ENCODE measurements at places on chromosomes 7 and 10.

DNA sequence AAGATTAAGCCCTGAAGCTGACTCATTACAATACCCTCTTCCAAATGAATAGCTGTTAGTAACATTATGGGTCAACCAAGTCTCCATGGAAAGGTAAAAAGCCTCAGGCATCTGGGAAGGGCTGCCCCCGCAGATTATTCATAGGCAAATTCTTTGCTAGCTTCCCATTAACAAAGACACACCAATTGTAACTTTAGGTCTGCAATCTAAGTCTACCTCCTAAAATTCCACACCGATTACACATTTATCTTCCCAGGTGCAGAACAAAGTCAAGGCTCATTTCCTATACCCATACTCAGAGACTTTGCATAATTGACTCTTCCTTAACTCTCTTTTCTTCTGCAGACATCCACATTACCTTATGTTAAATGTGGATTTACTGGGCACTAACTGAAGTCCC, 826.3 kb upstream of the MBL2 start:
- no peak for DNase-seq

DNA sequence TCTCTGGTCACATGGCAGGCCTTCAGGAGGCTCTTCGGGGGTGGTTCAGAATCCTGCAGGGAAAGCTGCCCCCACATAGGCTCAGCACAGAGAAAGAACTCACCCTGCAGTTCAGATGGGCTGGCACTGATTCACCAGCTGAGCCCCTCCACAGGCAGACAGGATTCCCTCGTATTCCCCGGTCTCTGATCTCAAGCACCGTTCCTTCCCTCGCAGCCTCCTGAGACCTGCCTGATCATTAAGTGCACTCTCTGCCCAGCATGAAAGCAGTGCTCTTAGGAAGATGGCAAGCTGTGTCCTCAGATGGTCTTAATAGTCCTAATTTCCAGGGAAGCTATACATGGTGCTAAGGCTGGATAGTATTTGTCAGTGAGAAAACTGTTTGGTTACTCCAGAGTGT, 78.2 kb upstream of the NPS start:
- no peak for DNase-seq

GRCh38 chr10:77692782-77693181, 55.2 kb upstream of the KCNMA1 start:
- peak; percentile 73 for DNase-seq

GRCh38 chr10:102435529-102436233, 3.3 kb upstream of the CUEDC2 start:
- DNase-seq: no peak

- no peak for DNase-seq
Observed at GRCh38 chr7:99021941-99022560, 121.9 kb downstream of the SMURF1 start.

GRCh38 chr10:727162-727790, 37.8 kb upstream of the DIP2C start:
- no peak for DNase-seq

DNA sequence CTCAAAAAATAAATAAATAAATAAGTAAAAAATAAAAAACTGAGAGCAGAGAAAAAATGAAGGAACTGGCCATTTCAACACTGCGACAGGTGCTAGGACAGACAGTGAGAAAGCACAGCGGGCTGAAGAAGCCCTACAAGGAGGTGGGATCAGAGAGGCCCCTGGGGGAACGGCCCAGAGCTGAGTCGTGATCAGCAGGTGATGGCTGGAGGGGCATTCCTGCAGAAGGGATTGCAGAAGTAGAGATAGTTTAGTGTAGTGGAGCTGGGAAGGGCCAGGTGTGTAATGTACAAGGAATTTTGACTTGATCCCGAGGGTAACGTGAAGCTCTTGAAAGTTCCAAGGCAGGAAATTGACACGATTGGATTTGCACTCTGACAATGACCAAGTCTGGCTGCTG, 112.1 kb downstream of the CUL2 start:
- DNase-seq: no peak

GRCh38 chr7:135169964-135170273, 588 bp downstream of the CYREN start:
- no peak for DNase-seq

GRCh38 chr10:69516316-69516715, 56.9 kb downstream of the NEUROG3 start:
- no peak for DNase-seq

- no peak for DNase-seq
Observed at GRCh38 chr7:8175929-8176369, 86.0 kb downstream of the ICA1 start.

GRCh38 chr10:122471531-122472177, 10.3 kb downstream of the HTRA1 start:
- no peak for DNase-seq

DNA sequence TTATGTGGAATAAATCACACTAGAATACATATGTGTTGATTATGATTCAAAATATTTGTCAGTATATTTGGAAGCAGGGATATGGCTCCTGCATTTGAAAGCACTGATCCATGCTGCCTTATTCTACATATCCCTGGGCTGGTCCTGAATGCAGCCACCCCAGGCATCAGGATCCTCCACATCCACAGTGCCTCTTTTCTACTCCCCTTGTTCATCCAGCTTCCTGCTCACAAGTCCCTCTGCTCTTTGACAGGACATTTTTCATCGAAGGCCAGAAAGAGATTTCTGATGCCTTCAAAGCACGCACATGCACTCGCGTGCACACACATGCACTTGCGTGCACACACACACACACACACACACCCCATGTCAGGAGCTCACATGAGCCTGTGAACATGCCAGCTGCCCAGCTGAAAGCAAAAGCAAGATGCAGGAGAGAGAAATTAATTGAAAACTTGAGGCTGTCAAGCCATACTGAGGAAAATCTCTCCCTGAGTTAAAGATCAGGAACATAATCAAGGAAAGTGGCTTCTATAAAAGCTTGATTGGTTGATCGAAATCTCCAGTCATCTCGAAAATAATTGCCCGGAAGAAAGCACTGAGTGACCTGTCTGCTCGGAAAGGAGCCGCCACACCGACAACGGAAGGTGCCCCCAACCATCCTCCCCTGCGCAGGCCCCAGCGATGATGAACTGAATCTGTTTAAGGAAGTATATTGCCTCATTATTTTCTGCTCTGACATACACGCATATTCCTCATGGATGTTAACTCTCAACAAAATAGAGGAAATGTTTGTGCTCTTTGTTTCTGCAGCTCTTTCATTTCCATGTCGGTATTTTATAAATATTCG, 104.0 kb upstream of the ARID5B start:
- no peak for DNase-seq

DNA sequence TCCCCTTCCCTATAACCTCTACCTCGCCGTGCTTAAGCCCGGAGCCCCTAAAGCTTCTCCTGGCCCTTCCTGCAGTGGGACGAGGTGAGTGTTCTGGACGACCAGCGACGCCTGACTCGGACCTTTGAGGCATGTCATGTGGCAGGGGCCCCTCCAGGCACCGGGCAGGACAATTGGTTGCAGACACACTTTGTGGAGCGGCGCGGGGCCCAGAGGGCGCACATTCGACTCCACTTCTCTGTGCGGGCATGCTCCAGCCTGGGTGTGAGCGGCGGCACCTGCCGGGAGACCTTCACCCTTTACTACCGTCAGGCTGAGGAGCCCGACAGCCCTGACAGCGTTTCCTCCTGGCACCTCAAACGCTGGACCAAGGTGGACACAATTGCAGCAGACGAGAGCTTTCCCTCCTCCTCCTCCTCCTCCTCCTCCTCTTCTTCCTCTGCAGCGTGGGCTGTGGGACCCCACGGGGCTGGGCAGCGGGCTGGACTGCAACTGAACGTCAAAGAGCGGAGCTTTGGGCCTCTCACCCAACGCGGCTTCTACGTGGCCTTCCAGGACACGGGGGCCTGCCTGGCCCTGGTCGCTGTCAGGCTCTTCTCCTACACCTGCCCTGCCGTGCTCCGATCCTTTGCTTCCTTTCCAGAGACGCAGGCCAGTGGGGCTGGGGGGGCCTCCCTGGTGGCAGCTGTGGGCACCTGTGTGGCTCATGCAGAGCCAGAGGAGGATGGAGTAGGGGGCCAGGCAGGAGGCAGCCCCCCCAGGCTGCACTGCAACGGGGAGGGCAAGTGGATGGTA, 9.2 kb downstream of the EPHB6 start:
- no peak for DNase-seq

GRCh38 chr7:55250313-55250712, 114.8 kb upstream of the LANCL2 start:
- DNase-seq: no peak

DNA sequence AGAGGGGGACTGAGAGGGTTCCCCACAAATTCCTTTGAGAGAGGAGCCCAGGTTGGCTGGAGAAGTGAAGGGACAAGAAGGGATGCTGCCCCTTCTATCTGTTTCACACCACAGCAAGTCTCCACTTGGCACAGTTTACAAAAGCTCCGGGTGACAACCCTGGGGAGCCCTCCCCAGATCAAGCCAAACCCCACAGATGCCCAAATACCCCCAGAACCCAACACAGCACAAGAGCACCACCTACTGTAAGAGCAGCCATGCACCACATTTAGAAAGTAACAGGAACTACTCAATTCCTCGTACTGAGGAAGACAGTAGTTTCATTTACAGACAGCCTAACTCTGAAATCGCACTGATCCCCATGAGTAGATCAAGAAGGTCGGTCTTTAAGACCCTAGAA, 67.8 kb upstream of the ATP6V0A4 start:
- no peak for DNase-seq

DNA sequence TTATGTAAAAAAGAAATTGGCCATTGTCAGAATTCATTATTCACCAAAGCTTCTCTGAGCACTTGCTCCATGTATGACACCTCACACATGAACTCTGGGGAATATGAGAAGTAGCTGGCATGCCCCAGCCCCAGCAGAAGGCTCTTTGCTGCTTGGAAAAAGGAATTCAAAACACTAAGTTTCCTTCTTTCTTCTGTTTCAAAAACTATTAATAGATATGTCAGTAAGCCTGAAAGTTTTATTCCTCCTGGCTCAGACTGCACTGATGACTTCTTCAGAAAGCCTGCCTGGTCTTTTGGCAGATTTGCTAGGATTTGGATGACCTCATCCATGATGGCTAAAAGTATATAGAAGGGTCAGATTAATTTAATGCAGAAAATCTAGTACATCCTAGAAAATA, 511.0 kb downstream of the GFRA1 start:
- no peak for DNase-seq

DNA sequence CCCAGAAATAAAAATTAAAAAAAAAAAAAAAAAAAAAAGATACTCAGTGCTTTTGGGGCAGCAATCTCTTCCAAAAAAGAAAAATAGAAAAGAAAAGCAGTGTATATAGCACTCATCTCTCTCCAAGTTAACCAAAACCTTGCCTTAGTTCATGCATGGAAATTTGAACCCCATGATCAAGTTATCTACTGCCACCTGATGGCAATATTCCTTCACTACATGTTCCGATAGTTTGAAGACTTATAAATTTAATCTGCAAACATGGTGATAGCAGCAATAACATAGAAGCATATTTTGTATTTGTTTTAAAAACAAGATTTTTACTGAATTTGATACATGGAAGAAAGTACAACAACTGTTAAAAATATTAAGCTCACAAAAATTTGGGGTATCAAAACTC, 48.6 kb upstream of the SLIT1 start:
- peak; percentile 38 for DNase-seq

GRCh38 chr7:1767524-1767923, 97.4 kb downstream of the ELFN1 start:
- DNase-seq: no peak

GRCh38 chr10:74328388-74328787, 177.4 kb downstream of the ADK start:
- no peak for DNase-seq

GRCh38 chr10:77159538-77160110, 478.0 kb downstream of the KCNMA1 start:
- DNase-seq: peak; percentile 66

DNA sequence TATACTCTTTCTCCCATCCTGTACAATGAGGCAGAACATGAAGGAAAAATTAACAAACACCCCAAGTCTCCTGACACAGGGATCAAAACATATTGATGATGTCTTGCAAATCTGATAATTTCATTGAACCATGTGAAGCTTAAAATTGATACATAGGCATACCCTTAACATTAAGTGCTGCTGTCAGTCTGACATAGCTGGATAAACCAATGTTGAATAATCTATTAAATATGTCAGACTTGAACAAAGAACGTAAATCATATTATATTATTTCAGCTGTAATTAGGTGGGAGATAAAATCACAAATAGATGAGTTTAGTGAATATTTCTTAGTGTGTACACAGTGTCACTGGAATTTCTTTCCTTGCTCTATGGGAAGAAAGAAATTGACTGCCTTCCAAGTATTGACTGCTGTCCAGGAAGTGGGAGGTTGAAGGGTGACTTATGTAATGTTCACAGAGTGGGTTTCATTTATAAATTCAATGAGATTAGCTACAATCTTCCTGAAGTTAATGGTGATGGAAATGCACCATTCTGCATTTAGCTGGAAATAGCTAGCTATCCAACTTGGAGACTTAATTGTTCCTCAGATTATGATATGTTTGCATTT, 170.8 kb downstream of the AUTS2 start:
- no peak for DNase-seq

DNA sequence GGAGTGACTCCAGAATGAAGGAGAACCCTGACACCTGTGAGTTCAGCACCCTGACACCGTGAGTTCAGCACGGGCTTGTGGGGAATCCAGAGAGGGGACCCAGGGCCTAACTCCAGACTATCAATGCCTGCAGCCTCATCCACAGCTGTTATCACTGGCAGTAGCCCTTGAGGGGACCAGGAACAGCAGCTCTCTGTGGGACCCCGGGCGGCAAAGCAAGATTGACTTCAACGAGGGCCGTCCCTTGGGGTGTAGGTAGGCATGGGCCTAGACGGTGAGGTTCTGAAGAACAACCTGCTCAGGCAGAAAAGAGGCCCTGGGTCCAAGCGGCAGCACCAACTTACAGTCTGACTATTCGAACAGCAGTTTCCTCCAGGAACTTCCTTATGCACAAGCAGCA, 8.9 kb downstream of the GRID1 start:
- DNase-seq: no peak

GRCh38 chr7:151083071-151083823, at the start of gene TMUB1:
Gene TMUB1 (minus strand): TSS chr7:151083493. CDS start chr7:151082563, 930 bp downstream.
- DNase-seq: no peak

DNA sequence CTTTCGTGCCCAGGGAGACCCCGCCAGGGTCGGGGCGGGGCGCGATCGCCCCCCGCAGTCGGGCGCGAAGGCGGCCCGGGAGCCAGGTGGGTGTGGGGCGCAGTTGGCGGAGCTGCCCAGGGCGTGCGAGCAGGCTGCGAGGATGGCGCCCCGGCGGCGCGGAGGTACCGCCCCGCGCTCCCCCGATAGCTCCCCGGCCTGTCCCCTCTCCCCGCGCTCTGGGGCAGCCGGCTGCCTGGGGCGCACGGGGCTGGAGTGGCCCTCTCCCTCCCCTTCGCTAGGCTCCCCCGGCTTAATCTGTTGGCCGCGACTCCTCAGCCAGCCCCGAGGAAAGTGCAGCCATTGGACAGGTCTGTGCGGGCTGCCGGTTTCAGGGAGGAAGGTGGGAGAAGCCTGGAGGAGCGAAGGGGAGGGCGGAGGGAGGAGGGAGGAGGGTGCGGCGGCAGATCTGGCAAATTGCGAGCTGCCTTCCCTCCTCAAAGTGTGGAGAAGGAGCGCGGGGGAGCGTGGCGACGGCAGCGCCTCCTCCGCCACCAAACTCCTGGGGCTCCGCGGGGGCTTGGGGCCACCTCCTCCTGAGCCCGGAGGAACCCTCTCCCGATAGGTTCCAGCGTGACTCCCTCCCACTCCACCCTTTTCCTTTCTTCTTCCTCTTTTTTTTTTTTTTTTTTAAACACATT, 361 bp upstream of the PLXDC2 start:
- no peak for DNase-seq
